T1000 (cell line): ENCODE measurements at places on chromosomes 16 and 17.

GRCh38 chr16:79282806-79283205 lies 317.7 kb downstream of the MAF start:
- no peak for DNase-seq

- no peak for DNase-seq
Measured at GRCh38 chr17:28888832-28889231, 8.7 kb downstream of the FLOT2 start.

- no peak for DNase-seq
Measured at GRCh38 chr17:76081295-76082210, 2.6 kb downstream of the ZACN start.

DNA sequence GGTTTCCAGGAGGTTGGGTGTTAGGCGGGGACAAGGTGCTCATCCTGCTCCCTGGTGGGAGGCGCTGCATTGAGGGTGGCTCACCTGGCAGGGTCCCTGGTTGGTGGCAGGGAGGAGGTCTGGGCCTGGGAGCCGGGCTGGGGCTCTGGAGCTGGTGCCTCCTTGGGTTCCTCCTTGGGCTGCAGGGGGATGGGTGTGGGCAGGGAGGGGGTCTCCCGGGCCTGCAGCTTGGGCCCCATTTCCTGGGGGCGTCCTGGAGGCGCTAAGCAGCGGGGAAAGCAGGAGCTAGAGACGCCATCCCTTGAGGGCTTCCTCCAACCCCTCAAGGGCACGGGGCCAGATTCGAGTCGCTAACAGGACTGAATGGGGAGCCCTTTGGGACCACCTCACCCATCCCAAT lies 11.1 kb downstream of the CNGB1 start:
- no peak for DNase-seq

DNA sequence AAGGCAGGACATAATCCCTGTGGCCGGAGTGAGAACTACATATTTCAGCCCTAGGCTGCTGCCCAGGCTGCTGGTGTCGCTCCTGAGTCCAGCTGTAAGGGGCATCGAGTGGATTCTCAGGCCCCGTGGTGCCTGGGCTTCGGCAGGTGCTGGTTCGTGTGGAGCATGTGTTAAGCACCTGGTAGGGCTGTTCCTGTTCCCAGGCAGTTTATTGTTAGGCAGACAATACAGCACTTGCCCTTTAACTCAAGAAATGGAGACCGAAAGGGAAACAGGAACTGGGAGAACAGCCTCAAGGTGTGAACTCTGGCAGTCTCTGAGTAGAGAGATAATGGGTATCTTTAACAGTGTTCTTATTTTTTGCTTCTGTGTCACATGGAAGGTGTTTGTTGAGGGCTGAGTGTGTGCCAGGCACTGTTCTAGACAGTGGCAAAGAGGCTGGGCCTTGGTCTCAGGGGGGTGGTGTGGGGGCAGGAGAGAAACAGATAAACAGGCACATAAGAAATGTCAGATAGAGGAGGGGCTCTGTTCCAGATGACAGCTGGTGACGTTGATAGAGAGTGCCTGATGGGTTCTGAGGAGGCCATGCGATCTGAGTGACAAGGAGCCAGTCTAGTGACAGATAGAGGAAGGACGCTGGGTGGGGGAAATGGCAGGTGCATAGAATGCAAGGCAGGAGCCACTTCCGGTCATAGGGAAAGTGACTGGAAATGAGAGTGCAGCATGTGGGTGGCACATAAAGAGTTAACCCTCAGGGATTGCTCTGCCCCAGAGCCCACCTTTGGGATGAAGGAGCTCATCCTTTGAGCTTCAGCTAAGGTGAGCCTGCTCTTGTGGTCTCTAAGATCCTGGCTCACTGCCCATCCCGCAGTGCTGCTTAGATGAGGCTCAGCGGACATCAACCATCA lies 33.8 kb downstream of the EPN2 start:
- no peak for DNase-seq

- no peak for DNase-seq
Measured at GRCh38 chr16:23509782-23510163, 521 bp downstream of the GGA2 start.

GRCh38 chr17:1783271-1783670 lies 21.4 kb downstream of the SERPINF1 start:
- DNase-seq, result no peak

GRCh38 chr16:80580109-80580832 lies 39.5 kb downstream of the DYNLRB2 start:
- no peak for DNase-seq

DNA sequence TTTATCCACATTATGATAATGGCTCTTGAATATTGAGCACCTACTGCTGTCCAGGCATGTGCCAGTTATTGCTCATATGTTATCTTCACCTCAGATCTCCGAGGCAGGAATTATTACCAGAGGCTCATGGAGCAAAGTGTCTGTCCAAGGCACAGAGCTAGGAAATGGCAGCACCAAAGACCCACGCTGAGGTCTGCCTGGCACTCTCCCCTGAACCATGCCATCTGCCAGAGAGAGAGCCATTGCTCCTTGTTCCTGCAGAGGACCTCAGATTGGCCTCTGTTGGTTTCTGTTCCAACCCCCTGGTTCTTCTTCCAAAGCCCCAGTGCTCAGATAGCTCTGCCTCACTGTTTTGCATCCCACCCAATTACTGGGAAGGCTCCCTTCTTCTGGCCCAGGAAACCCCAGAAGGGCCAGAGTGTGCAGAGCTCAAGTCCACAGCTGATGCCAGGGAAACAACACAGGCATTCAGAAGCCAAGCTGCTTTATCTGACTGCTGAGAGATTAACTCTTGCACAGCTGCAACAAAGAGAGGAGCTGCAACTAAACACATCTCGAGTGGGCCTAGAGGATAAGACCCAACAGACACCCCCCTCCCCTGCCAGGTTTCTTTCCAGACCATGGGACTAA lies 5.9 kb downstream of the ASIC2 start:
- DNase-seq, result no peak

- no peak for DNase-seq
Measured at GRCh38 chr17:47739150-47739549, 6.1 kb downstream of the TBX21 start.

- no peak for DNase-seq
Measured at GRCh38 chr17:62032480-62032879, 32.6 kb downstream of the MED13 start.

DNA sequence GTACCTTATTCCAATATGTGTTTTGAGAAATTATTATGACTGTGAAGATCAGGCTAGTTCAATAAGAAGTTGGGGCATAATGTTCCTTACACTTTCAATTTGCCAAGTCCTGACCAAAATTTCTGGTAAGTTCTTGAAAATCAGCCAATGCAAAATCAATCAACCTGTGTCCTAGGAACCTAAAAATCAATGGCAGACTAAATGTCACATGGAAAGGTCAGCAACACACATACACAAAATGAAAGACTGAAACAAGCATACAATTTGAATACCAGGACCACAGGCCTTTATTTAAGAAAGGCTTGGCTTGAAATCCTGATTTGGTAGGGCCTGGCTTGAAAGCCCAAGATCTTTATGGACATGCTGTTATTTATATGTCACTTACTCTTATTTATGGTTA lies 155.5 kb upstream of the ZKSCAN2 start:
- DNase-seq, result no peak

- DNase-seq, result peak; percentile 50
Measured at GRCh38 chr17:15273141-15273793, 8.1 kb upstream of the PMP22 start.

DNA sequence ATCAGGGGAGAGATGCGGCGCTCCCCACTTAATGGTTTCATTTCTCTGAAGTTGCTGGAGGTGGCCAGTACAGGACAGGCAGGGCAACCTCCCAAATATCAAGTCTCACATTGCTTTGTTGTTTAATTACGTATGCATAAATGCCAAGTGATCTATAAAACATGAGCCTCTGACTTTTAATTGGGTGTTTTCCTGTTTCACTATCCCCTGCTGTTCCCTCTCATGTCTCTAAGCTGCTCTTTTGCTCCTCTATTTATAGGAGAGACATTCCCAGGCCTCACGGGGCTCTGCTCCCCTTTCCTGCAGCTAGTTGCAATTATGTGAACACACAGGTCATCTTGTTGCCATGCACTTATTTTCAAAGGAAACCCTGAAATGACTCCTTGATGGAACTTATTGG lies 1173.5 kb upstream of the GOT2 start:
- no peak for DNase-seq

DNA sequence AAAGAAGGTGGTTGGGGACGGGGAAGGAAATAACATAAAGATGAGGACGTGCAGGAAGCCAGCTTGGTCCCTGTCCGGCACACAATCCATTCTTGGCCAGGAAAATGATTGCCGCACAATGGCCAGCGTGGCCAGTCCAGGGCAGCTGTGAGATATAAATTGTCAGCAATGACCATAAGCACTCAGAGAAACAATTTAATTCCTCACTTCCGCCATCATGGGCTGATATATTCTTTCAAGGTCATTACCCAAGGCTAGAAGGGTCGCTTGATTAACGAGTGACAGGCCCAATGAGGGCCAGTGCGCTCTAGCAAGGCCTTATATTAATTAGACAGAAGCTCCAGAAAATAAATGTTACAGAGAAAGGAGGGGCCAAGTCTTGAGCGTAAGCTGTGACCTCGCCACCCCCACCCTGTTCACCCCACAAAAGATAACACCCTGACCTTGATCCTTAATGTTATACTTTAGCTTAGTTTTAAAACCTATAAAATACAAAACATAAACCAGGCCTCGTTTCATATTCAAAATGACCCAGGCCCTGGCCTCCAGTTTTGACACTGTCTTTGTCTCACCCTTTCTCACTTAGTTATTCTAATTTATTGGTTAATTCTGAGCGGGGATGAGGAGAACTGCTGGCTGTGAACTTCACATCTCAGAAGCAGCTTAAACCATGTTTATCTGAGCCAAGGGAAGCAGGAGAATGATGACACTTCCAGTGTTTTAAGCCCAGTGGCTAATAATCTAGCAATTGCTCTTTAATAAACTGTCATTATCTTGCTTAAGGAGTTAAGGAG lies 478.3 kb upstream of the ZFHX3 start:
- DNase-seq, result no peak

DNA sequence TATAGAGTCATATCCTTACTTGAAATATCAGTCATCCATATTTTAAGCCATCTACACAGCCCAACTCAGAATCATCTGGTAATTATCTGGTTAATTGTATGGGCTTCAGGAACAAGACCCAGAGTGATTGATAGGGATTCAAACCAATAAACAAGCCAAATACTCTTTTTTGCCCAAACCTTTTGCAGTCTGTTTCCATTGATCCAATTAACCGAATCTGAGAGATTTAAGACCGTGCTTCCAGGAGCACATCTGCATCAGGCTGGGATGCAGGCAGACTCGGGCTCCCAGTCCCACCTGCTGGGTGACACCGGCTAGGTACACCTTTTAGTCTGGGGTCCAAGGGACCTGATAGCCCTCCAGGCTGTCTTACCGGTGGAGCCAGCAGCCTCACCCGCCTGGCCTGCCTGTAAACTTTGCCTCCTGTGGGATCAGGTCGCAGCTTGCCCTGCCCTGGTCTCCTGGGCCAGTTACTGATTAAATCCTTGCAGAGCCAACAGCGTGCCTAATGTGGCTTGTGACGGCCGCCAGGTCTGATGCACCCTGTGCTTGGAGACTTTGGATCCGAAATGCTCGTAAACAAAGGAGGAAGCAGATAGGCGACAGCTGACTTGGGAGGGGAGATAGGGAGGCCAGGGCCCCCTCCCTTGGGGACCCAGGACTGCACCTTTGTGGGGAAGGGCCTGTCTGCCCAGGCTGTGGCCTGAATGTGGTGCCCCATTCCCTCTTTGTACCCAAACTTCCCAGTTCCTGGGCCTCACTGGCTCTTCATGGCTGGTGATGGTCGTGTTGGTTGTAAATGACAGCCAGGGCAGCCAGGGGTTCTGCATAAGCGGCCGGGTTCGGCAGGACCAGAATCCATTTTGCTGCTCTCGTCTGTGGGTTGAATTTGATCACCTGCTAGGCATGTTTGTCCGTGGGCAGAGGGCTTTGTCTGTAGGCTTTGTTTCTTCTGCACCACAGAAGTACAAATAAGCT lies 3.8 kb downstream of the CMIP start:
- no peak for DNase-seq

DNA sequence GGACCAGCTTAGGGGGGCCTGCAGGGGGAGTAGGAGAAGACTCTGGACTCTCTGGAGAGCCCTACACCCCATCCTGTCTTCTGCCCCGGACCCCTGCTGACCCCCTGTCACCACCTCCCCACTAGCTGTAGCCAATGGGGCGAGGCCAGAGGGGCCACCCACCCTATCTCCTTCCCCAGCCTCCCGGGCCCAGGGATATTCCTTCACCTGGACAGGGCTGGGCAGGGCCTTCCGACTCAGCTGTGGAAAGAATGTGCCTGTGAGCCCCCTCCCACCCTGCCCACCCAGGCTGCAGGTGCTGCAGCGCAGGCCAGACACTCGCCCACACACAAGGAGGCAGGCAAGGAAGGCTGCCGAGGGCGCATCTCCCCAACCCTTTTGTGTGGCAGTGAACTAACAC lies 23.0 kb downstream of the TSPOAP1 start:
- DNase-seq, result no peak

DNA sequence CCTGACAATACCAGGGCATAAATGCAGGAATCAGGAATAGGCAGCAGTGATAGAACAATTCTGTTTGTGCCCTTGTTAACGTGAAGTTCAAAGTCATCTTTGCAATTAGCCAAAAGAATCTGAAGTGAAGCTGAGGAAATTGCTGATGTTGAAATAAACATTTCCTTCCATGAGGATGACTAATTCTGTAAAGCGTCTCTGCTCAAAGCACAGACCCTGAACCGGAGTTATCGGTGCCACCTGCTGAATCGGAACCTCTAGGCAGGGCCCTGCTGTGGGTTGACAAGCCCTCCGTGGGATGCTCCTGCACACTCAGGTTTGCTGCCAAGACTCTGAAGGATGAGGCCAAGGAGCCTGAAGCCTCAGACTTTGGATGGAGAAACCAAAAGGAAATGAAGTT lies 37.0 kb upstream of the CDH1 start:
- DNase-seq, result no peak

- DNase-seq, result no peak
Measured at GRCh38 chr17:29084541-29085146, 41.7 kb downstream of the PIPOX start.

- DNase-seq, result no peak
Measured at GRCh38 chr16:48613061-48613957, 3.3 kb upstream of the N4BP1 start.

GRCh38 chr16:69131167-69131838 lies 1.1 kb downstream of the CHTF8 start:
- DNase-seq, result no peak

DNA sequence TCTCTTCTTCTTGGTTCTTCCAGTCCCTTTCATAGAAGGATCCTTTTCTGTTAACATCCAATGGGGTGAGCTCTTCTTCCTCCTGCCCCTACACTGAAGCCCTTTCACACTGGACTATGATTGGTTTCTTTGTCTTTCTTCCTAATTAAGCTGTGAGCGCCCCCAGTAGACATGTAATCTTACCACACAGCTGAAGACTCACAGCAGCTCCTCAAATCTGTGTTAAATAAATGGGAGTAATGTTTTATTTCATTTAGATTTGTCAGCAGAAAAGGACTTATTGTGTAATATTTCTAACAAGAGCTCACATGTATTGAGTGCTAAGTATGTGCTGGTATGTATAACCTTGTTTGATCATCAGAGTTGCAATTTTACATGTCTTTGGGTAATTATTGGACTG lies 55.7 kb downstream of the TOX3 start:
- no peak for DNase-seq
